Stimulated activated CD8-positive, alpha-beta memory T cell treated with anti-CD3 and anti-CD28 coated beads, Interleukin-2, amount 100 ng/mL, for 1 hour (primary cell): ENCODE measurements at places on chromosomes 7 and 10.

GRCh38 chr7:69105092-69105491 is 493.2 kb upstream of the AUTS2 start:
- DNase-seq: no peak

DNA sequence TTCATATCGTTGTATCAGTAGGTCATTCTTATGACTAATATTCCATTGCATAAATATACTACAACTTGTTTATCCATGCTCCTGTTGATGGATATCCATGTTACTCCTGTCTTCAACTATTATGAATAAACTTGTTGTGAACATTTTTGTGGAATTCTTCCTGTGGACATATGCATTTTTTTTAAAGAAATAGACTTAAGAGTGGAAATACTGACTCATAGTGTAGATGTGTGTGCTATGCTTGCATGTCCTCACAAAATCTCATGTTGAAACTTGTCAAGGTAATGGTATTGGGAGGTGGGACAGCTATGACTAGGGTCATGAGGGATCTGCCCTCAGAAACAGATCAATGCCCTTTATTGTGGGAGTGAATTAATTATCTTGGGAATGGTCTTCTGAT is 240.5 kb upstream of the PRSS58 start:
- DNase-seq: no peak

GRCh38 chr10:34191406-34191805 is 623.7 kb downstream of the PARD3 start:
- DNase-seq: no peak

- DNase-seq: no peak
These were observed 93.5 kb upstream of the GJD4 start for GRCh38 chr10:35511647-35512046.

DNA sequence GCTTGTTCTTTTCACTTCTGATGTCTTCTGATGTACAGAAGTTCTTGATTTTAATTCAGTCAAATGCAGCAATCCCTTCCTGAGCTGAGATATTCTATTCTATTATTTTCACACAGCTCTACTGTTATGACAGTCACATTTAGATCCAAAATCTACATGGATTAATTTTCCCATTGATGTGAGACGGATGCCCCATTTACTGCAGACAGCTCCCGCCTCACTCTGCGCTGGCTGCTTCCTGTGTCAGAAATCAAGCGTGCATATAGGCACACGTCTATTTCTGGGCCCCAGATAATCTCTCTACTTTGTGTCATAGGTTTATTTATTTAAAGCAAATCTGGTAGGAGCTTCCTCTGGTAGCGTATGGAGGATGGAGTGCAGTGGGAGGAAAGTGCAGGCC is 6.7 kb downstream of the BNIP3 start:
- DNase-seq: no peak

DNA sequence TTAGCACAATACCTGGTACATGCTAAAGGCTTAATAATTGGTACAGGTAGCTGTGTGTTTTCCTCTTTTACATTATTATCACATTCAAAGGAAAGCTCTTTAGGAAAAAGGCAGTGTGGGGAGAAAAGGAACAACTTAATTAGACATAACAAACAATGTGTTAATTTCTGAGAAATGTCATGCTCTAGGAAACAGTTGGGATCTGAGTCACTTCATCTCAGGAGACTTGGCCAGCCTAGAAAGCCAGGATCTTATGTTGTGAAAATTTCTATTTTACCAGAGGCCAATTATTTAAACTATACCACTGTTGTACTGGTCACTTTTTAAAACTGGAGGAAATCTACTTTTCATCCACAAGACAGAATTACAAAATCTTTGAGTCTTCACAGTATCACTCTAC is 39.6 kb downstream of the ARMH3 start:
- no peak for DNase-seq

- DNase-seq: no peak
These were observed 9.2 kb upstream of the CAV2 start for GRCh38 chr7:116490351-116490750.

- no peak for DNase-seq
These were observed 323.4 kb downstream of the PAXIP1 start for GRCh38 chr7:154679379-154680053.
